Activated T-cell treated with anti-CD3 and anti-CD28 coated beads for 1 hour (primary cell): ENCODE measurements at places on chromosomes 3 and 15.

GRCh38 chr15:63041974-63042876 is at the start of gene TPM1:
TPM1 (plus strand) TSS chr15:63042747; CDS start chr15:63042830, 83 bp downstream.
- no peak for DNase-seq

- DNase-seq: no peak
These were observed 261.1 kb downstream of the ARRDC4 start for GRCh38 chr15:98221577-98221976.

GRCh38 chr3:16251316-16252085 is 13.2 kb downstream of the DPH3 start:
- DNase-seq: no peak

GRCh38 chr3:112486811-112487505 is 12.3 kb downstream of the BTLA start:
- no peak for DNase-seq
